ENCODE measurements at places on chromosomes 12 and 14.
A peak's percentile ranks its signal among the peaks of the same experiment; 100 is the strongest.

GRCh38 chr14:83478741-83479140 is 1945.1 kb upstream of the SEL1L start:
- no peak for DNase-seq

GRCh38 chr12:102980350-102980749 is 22.9 kb downstream of the ASCL1 start:
- no peak for DNase-seq

DNA sequence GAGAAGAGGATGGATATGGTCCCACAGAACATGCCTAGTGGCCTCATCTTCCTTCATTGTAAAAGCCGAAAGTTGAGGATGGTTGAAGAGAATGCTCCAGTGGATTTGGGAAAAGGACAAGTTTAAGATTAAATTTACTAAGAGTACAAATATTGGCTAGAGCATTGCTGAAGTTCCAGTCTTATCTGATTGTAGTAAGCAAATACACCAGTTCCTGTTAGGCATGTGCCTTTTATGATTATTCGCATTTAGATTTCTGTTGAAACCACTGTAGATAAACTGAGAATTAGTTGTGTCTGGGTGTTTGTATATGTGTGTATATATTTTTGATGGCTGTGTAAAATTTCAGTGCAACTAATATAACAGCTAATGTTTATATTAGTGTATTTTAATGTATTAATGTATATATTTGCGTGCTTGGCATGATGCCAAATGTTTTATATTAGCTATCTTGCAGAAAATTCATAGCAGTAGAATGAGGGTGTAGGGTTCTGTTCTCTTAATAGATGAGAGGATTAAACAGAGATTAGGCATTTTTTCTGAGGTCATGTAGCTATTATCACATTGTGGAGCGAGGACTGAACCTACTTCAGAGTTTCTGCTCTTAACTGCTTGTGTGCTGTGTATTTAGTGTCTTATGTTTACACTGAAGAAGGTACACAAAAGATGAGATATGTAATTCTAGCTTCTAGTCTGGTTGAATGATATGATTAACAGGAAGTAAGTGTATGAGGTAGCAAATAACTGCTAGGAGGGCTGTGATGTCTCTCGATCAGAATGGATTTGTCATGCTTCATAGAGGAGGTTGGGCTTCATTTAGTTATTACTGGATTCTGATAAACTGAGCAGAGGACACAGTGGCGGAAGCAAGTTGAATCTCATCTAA is 21.1 kb downstream of the FKBP3 start:
- no peak for DNase-seq

DNA sequence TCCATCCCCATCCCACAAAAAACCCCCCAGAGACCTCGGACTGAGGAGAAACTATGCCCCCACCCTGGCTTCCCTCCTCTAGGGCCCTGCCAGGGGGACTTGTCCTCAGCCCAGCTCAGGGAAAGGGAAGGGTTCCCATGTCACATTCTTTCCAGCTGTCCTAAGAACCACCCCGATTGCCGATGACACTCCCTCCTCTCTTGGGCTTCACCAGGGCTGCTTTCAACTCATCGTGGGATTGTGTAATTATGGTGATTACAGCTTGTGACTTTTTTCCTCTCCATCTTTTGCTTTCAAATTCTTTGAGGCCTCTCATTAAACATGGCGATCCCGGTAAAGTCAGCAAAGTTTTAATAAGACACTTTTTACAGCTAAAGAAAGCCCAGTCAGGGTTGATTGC is 344.0 kb downstream of the DPF3 start:
- DNase-seq, result no peak

GRCh38 chr12:127480775-127481314 is 786.1 kb upstream of the TMEM132C start:
- no peak for DNase-seq

DNA sequence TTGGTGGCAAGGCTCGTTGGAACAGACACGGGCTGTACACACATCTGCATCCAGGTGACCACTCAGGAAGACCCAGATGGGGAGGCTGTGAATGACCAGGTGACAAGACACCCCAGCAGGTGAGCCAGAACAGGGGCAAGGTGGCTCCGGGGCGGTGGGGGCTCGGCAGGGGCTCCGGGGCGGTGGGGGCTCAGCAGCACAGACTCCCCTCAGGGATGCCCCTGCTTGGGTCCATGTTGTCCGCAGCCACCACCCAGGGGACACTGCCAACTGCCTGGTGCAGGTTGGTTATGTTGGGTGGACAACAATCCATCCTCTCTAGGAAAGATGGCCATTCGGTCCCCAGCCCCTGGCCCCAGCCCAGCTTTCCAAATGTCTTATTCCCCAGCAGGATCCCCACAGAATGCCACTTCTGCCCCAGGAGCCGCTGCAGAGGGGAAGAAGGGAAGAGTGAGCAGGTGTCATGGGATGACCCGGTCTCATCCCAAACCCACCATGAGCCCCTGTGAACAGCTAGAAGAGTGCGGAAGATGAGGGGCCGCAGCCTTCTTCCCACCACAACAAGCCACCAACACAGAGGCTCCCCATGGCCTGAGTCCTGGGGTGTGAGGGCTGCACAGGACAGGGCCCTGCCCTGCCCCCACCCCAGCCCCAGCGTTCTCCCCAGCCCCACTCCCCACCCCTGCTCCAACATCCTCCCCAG is 31.4 kb upstream of the C14orf180 start:
- peak; percentile 11 for DNase-seq

GRCh38 chr12:126535971-126536370 is 1470.7 kb downstream of the AACS start:
- DNase-seq, result no peak

GRCh38 chr12:119725523-119725922 is 57.6 kb downstream of the PRKAB1 start:
- no peak for DNase-seq

DNA sequence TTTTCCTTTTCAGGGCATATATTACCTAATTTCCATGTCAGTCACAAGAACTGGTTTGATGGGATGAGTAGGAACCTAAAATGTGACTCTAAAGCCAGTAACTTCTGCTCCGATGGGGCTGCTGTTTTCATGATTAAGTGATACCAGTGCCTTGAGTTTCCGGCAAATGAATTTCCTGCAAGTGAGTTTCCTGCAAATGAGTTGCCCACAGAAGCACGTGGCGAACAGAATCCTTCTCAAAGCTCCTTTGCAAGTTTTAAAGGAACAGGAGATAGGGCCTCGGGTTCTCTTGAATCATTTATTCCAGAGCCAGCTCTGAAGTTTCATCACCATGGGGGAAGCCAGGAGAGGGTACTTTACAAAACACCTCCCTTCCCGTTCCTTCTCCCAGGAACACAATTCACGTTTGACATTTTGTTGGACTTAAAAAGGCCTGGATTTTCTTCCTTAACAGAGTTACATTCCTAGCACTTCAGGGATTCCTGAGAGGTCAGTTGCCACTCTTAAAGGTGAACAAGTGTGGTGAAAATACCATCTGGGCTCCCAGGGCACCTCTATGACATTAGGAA is 2.2 kb upstream of the PPTC7 start:
- DNase-seq, result no peak

- DNase-seq, result peak; percentile 36
Observed at GRCh38 chr14:77302926-77303325, 17.8 kb downstream of the POMT2 start.
